Activated naive CD8-positive, alpha-beta T cell treated with anti-CD3 and anti-CD28 coated beads, Interleukin-2, amount 10 ng/mL, durations not matched to agents 7 days and 5 days (primary cell): ENCODE measurements at places on chromosomes 16 and 17. TPM values are rescaled to one million over a fixed set of nuclear protein-coding genes. Genes with fewer than 3 reads are reported as not detected.

YBX2 gene
- total RNA-seq = 1.2 TPM

GRCh38 chr16:28081391-28081968 lies 18.0 kb upstream of the GSG1L start:
- H3K27me3 ChIP-seq = no peaks in the 10 kb centered on the region
- H3K4me3 ChIP-seq = no peak overlapping the region
- H3K27ac ChIP-seq = no peak overlapping the region
- no peak for DNase-seq
- H3K4me1 ChIP-seq = peaks cover 4% of the 10 kb centered on the region

DNA sequence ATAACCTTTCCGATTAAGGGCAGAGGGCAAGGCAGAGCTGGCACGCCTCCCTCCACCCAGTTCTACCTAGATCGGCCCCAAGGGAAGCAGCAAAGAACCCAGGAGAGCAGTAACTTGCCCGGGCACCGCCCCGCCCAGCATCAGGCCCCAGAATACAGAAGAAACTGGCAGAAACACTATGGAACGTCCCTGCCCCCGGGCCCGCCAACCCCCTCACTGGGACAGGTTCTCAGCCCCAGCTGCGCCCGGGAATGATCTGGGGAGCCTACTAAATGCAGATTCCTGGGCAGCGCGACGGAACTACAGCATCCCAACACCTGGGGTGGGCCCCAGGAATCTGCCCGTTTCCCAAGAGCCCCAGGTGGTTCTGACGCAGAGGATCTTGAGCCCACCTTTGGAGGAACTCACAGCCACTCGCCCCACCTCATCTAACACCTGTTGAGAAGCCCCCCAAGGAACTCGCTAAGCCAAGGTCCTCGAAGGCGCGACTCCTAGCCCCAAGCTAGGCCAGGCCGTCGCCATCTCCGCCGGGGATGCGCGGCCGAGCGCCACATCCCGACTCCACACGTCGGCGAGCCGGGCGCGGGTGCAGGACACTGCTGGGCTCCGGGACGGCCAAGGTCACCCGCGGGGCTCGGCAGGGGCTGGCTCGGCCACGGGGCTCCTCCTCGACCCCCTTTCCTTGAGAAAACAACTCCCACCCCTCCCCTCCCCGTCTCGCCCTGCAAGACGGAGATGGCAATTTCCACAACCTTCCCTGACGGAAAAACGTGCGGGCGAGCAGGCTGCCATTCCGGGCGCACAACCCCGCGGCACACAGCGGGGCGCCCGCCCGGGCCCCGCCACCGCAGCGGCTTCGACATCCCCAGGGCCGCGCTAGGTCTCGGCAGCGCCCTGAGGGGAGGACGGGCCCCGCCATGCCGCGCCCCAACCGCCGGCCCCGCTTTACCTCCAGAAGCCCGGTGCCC lies 913 bp downstream of the CDIP1 start:
- peaks cover 17% of the 10 kb centered on the region for H3K36me3 ChIP-seq
- no peaks in the 10 kb centered on the region for H3K27me3 ChIP-seq
- peak overlapping the region; percentile 34 for H3K27ac ChIP-seq
- peak overlapping the region; percentile 64 for H3K4me3 ChIP-seq
- peaks cover 31% of the 10 kb centered on the region for H3K4me1 ChIP-seq

HOXB1 gene
- total RNA-seq = not detected

GRCh38 chr17:31389657-31390381 lies 1.7 kb upstream of the RAB11FIP4 start:
- no peak overlapping the region for H3K27ac ChIP-seq
- no peaks in the 10 kb centered on the region for H3K36me3 ChIP-seq

DNA sequence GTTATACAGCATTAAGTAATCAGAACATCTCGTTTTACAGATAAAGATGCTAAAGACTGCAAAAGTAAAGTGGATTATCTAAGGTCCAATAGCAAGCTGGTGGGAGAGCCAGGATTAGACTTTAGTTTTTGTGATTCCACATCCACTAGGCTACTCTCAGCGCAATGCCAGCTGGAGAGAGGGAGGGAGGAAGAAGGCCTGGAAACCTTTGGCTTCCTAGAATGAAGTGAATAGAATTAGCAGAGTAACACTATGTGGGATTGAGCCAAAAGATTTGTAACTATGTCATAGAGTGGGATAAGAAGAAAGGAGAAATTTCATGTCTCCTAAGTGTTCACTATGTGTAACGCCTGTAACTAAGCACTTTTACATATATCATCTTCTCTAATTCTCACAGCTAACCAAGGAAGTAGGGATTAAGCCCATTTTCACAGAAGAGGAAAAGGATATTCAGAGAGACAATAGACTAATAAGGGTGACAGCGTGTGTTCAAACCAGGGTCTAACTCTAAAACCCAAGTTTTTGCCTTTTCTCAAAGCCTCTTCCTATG lies 25.4 kb upstream of the NSRP1 start:
- DNase-seq = no peak
- peaks cover 2% of the 10 kb centered on the region for H3K36me3 ChIP-seq
- H3K27ac ChIP-seq = no peak overlapping the region

DNA sequence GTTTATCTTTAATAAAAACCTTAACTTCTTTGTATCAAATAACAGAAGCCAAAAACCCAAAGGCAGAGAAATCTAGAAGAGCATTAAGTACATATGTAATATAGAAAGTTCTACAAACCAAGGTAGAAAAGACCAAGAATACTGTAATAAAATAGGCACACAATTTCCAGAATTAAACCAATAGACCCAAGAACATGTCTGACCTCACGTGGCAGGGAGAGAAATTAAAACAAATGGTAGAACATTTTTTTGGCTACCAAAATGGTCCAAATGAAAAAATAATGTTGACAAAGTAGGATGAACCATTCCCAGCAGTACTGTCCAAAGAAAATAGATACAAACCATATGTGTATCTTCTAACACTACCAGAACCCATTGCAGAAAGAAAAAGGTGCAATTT lies 183.5 kb downstream of the CPPED1 start:
- H3K27me3 ChIP-seq = peaks cover 4% of the 10 kb centered on the region
- H3K4me3 ChIP-seq = no peak overlapping the region
- no peak overlapping the region for H3K27ac ChIP-seq

HASPIN gene
- total RNA-seq = 17.5 TPM

DNA sequence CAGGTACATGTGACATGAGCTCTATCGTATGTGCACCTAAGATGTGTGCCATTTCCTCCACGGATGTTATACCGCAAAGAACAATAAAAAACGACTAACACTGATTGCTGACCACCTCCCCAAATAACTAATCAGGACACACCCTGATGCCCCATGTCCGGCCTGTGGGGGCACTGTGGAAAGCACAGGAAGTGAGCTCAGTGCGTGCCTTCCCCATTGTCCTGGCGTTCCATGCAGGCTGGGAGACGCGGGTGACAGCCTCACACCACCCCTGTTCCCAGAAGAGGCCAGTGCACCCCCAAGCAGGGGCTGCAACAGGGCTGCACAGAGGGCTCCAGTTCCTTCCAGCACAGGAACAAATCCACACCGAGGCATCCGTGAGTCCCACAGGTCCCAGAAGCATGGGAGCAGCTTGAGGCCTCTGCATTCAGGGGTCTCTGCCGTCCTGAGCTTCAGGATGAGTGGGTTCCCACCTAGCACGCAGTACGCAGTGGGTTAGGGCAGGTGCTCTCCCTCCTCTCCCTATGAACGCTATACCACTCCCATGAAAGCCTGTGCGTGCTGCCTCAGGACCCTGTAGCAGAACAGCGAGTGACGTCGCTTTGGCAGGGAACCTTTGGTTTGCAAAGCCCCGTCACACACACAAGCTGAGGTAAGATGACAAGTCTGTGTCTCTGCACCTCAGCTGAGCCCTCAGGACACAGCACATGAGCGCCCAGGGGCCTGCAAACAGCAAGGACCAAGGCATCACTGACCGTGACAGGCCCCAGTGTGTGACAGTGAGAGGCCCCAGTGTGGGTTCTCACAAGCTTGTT lies 117.7 kb downstream of the ZNF778 start:
- peak overlapping the region; percentile 45 for H3K27ac ChIP-seq
- peaks cover 2% of the 10 kb centered on the region for H3K36me3 ChIP-seq
- DNase-seq = no peak
- peaks cover 53% of the 10 kb centered on the region for H3K4me1 ChIP-seq
- no peaks in the 10 kb centered on the region for H3K27me3 ChIP-seq

GRCh38 chr17:2011411-2012371 lies 13.4 kb downstream of the RTN4RL1 start:
- no peak overlapping the region for H3K4me3 ChIP-seq
- no peaks in the 10 kb centered on the region for H3K36me3 ChIP-seq
- H3K27ac ChIP-seq = no peak overlapping the region

TMEM88 gene
- total RNA-seq = 2.9 TPM

DNA sequence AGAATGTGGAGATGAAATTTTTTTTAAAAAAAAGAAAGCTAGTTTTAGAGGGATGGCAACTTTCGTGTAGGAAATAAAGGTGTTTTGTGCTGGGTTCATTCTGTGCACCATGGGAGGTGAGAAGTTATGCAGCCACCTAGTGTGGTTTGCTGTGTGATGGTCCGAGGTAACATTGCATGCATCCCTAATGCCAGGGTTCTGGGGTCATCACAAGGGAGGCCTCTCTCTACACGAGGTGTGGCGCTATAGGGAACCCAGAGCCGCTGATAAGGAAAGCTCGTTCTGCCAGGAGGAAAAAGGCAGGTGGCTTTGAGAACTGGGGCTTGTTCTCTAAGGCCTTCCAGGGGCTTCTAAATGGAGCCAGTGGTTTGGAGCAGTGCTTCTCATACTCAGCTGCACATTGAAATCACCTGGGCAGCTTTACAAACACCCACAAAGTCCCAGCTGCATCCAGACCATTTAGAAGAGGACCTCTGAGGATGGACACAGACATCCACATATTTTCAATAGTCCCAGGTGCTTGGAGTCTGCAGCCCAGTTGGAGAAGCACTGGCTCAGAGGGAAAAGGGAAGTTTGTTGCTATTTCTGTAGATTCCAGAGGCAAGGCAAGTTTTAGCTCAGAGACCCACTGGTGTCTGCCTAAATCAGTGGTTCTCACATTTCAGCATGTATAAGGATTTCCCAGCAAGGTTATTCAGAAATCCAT lies 43.5 kb downstream of the VPS35L start:
- peaks cover 6% of the 10 kb centered on the region for H3K4me1 ChIP-seq
- DNase-seq = no peak
- H3K27ac ChIP-seq = no peak overlapping the region
- H3K36me3 ChIP-seq = peaks cover 7% of the 10 kb centered on the region

GRCh38 chr17:80689129-80689619 lies 144.5 kb downstream of the RPTOR start:
- H3K4me1 ChIP-seq = peaks cover 20% of the 10 kb centered on the region
- peaks cover 22% of the 10 kb centered on the region for H3K36me3 ChIP-seq
- no peak overlapping the region for H3K27ac ChIP-seq

GRCh38 chr16:63822818-63823217 lies 1299.0 kb downstream of the CDH11 start:
- H3K27me3 ChIP-seq = no peaks in the 10 kb centered on the region
- no peak for DNase-seq
- H3K27ac ChIP-seq = no peak overlapping the region
- no peaks in the 10 kb centered on the region for H3K36me3 ChIP-seq
- no peak overlapping the region for H3K4me3 ChIP-seq
- H3K4me1 ChIP-seq = no peaks in the 10 kb centered on the region

DNA sequence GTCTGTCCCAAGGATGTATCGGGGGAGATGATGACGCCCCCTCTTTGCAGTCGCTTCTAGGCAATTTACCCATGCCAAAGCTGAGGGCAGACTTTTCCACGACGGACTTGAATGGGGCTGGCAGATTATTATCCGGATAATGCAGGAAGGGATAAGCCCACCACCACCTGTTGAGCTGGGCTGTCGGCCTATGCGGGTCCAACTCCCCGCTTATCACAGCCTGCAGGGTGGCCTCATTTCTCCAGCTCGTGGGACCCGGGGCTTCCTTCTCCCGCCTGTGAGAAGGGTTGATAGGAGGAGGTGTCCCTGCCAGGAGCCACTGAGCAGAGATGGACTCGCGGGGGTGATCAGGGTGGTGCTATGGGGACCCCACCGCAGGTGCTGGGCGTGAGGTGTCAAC lies 559 bp downstream of the CACNG5 start:
- DNase-seq = no peak
- no peaks in the 10 kb centered on the region for H3K36me3 ChIP-seq
- H3K27ac ChIP-seq = no peak overlapping the region

RHBDF1 gene
- not detected for total RNA-seq

DNA sequence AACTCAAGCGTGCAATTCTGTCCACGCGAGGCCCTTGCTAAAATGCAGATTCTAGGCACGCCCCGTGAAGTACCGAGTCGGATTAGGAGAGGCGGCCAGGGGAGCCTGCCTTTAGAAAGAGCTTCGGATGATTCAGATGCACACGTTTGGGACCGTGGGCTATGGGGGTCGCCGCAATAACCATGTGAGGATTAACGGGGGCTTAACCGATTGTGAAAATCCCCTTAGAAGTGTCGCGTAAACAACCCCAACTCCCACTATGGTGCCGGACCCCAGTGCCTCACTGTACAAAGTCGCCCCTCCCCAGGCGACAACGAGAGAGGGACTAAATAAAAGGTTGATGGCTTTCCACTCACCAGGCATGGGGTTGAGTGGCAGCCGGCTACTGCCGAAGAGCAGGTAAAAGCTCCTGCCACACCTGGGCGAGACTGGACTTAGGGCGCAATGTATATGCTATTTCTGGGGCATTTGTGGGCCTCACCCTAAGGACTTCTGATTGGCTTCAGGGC lies 635 bp upstream of the SP2 start:
- H3K36me3 ChIP-seq = peaks cover 7% of the 10 kb centered on the region
- no peaks in the 10 kb centered on the region for H3K27me3 ChIP-seq
- peak overlapping the region; percentile 100 for H3K4me3 ChIP-seq

DNA sequence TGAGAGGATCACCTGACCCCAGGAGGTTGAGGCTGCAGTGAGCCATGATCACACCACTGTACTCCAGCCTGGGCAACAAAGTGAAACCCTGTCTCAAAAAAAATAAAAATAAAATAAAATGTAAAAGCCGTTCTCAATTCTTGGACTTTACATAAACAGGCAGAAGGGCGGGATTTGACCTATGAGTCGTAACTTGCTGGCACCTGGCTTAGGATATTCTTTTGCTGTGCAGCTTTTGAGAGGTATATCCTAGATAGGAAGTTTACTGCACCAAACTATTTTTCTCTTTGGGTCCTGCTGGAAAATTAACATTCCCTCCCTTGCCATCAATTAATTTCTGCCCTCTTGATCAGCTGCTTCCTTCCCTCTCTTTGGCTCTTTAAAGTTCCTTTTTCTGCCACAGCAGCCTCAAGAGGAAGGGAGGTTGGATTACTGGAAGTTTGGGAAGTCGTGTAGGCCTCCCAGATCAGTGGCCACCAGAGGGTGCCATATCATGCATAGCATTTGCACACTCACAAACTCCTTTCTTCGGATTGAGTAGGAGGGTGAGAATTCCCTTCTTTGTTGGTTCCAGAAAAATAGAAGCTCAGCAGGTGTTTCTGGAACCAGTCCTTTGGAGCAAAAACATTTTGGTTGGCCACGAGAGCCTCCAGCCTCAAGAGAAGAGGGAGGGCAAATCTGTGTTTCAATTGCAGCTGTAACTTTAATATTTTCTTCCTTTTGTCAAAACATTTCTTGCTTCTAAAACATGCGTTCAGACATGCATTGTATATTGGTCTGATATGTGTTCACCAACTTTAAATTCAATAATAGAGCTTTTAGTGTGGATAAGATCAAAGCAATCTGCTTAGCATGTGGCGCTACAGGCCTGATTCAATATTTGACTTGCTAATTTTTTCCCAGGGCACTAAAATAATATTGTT lies 147.3 kb downstream of the CCDC182 start:
- no peak for DNase-seq
- H3K4me3 ChIP-seq = no peak overlapping the region
- peaks cover 56% of the 10 kb centered on the region for H3K4me1 ChIP-seq
- peak overlapping the region; percentile 100 for H3K27ac ChIP-seq

QPRT gene
- total RNA-seq = 10.0 TPM

GRCh38 chr16:11349599-11350276 lies 4.5 kb downstream of the RMI2 start:
- DNase-seq = no peak
- H3K36me3 ChIP-seq = peaks cover 62% of the 10 kb centered on the region
- H3K4me3 ChIP-seq = no peak overlapping the region
- H3K27me3 ChIP-seq = no peaks in the 10 kb centered on the region
- H3K27ac ChIP-seq = no peak overlapping the region
- H3K4me1 ChIP-seq = peaks cover 62% of the 10 kb centered on the region
